ENCODE measurements at places on chromosomes 7 and 10.

- DNase-seq, result no peak
Measured at GRCh38 chr7:124459101-124460055, 306.2 kb downstream of the GPR37 start.

- no peak for DNase-seq
Measured at GRCh38 chr7:84248267-84248666, 53.7 kb upstream of the SEMA3A start.

DNA sequence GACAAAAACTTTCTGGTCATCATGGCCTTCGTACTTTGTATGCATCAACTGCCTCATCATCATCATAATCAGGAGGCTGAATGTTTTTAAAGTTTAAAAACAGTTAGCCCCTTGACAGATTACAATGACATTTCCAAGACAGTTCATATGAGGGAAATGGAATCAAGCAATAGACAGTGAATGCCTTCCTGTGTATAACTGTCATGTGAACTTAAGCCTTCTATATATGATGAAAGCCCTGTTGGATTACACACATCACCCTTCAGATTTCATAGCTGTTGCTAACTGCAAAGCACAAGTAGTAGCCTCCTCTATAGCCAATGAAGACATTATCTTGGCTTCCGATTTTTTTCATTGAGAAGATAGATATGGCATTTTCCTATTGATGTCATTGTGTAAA, 154.0 kb downstream of the PLXDC2 start:
- no peak for DNase-seq

- DNase-seq, result no peak
Measured at GRCh38 chr7:111474723-111475418, 87.4 kb downstream of the IMMP2L start.

- no peak for DNase-seq
Measured at GRCh38 chr10:30345611-30346010, 3.5 kb downstream of the MTPAP start.

DNA sequence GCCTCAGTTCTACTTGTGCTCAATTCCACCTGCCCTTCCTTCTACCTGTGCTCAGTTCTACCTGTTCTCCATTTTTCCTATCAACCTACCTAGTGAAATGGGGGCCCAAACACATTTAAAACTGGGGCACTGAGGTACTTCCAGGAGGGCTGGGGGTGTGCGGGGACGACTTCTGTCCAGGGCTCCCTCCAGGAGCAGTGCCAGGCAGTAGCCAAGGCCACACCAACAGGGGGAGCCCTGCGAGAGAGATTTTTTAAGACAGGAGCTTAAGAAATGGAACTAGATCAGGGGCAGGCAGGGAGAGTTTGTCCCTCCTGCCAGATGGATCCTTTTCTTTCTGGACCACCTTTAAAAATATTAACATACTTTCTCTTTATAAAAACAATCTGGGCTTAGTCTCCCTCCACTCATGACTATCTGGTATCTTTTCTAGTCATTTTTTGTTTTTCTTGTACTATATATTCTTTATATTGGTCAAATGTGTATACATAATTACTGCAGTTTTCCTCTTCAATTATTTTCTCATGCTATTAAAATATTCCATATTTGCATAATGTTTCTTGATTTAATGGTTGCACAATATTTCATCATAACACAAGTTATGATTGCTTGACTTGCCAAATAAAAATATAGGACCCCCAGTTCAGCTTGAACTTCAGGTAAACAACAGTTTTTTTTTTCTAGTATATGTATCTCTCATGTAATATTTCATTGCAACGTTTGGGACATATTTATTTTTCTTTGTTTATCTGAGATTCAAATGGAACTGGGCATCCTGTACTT, 47.3 kb upstream of the INSYN2A start:
- no peak for DNase-seq

DNA sequence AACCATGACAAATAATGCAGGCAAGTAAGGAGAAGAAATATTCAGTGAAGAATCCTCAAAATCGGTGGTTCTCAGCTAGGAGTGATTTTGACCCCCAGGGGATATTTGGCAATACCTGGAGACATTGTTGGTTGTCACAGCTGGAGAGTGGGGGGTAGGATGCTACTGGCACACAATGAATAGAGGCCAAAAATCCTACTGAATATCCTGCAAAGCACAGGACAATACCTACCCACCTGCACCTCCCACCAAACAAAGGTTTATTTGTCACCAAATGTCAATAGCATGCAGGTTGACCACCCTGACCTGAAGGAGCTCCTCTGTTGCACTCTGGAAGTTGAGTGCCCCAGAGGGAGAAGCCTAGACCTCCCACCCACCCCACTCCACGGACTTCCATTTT, 1028.6 kb downstream of the CNTNAP2 start:
- no peak for DNase-seq

DNA sequence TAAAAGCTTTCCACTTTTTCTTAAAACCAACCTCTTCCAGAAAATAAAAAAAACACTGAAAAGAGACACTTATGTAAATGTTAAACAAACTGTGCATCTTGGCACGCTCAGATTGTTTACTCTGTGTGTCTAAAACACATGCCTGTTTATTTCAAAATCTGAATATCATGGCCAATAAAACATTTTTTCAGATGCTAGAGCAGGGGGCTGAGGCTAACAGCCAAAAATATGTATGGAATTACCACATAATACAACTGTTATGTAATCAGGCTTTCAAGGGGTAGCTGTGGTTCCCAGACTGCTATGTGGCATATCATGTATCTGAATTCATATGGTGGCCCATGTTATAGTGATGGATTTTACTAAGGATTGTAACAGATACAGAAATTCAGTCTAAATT, 130.4 kb downstream of the HIBADH start:
- DNase-seq, result no peak

DNA sequence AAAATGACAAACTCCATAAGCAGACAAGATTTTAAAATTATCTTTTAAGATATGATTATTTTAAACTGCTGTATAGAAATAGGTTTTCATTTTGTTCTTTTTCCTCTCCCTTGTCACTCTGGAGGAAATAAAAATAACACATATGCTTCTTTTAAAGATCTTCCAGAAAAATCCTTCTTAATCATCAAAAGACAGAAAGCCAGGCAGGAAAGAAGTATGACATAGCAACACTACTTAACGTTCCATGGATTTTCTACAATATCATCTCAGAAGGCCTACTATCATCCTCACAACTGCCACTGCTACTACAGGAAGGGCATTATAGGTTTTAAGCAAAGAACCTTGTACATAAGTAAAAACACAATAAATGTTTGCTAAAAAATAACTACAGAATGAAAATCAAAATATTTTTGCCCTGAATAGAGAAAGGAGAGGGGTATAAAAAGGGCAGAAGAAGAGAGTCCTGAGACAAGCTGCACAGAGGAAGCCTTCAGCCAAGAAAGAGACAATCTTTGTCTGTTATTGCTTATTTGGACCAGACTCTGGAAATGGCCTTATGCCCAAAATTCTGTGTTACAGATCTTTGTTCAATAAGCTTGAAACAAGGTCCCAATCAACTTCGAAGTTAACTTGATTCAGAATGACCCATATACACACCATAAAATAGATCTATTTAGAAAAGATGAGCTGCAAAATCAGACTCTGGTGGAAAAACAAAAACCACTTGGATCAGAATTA, 67.8 kb downstream of the ABI1 start:
- no peak for DNase-seq

DNA sequence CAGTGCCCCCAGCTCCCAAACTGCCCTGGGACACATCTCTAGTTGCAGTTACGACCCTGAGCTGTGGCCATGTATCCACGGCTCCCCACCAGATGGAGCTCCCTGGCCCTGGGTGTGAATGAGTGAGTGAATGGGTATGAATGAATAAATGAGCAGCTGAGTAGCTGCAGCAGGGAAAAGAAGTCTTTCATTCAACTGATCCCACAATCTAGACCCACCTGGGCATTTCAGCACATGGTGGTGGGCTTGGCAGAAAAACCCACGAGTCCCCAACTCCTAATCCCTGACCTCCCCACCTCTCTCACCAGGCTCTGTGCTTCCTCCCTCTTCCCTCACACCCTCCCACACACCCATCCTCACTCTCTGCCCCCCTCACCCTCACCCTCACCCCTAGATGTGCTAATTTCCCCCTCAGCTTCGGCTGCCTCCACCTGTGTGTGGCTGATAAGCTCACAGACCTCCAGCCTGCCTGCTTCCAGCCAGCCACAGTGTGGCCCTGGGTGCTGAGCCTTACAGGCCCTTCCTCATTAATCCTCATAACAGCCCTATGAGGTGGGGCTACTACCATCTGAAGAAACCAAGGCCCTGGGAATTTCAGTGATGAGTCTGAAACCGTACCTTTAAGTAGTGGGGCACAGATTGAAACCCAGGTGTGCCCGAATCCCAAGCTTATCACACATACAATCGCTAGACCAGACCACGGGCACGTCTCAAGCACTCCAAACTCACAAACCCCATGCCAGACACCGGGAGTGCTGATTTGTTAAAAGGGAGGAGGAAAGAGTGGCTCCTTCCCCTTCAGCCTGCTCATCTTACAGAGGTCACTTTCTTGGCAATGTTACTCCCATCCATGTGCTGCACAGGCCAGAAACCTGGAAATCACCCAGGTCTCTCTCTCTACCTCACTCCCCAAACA, 2.2 kb upstream of the ATP6V1F start:
- no peak for DNase-seq

DNA sequence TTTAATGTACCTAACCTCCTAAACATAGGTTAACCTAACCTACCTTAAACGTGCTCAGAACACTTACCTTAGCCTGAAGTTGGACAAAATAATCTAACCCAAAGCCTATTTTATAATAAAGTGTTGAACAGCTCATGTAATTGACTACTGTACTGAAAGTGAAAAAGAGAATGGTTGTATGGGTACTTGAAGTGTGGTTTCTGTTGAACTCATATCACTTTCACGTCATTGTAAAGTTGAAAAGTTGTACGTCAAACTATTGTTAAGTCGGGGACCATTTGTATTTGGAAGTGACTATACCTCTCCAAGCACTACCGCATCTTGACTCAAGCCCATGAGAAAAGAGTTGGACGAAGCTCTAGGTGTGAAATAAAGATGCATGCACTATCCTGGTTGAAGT, 37.9 kb upstream of the ASAH2 start:
- DNase-seq, result no peak

GRCh38 chr10:15046626-15047025, 2.9 kb downstream of the OLAH start:
- DNase-seq, result no peak

- no peak for DNase-seq
Measured at GRCh38 chr7:84939442-84939841, 247.4 kb downstream of the SEMA3D start.

DNA sequence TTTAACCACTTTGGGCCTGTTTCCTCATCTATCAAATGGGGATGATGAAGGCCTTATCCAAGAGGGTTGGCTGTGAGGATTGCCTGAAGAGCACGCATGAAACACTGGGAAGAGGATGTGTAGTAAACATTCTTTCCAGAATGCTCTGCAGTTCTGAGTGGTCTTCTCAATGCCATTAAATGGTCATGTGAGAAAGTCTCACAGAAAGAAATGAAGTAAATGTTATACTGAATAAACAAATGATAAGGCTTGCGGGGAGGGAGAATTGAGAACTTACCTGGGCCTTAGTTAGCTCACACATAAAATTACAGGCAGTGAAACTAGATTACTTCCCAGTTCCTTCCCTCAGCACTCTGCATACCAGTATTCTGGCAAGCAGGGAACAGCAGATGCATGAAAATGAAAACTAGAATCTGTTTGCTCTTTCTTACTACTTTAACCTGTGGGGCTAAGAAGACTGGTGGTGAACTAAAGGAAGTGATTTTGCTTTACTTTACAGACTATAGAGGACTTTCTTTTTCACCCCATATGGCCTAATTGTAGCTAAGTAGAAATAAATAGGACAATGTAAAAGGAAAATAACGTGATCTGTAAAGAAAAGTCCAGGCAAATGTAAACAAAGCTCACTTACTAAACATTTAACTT, 135.3 kb upstream of the CCDC6 start:
- DNase-seq, result no peak

DNA sequence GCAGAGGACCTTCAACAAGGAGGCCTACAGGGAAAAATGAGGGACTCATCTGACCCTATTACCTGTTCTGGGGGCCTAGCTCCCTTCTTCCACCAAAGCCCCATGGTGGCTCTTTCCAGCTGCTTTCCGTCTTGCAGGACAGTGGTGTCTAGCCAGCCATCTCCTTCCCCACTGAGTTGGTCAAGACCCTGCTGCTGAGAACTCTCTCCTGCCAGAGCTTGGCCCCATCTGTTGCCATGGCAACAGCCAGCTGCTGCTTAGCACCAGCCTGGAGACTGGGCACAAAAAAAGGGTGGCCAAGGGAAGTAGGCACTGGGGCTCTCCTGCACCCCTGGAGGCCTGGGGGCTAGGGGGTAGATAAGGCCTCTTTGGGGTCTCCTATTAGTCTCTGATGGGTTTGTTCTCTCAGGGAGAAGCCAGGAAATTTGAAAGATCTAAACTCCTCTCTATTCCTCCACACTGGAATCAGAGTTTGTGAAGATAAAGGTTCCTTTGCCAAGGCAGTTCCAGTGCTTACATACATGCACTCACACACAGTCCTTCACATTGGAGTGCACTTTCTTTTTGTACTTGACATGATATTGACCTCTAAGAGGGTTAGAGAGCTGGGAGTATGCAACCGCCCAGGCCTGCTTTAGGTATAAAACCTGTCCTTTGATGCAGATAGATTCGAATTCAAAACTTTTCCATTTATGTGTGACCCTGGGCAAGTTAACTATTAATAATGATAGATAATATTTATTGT, 15.8 kb downstream of the TSPAN33 start:
- no peak for DNase-seq

DNA sequence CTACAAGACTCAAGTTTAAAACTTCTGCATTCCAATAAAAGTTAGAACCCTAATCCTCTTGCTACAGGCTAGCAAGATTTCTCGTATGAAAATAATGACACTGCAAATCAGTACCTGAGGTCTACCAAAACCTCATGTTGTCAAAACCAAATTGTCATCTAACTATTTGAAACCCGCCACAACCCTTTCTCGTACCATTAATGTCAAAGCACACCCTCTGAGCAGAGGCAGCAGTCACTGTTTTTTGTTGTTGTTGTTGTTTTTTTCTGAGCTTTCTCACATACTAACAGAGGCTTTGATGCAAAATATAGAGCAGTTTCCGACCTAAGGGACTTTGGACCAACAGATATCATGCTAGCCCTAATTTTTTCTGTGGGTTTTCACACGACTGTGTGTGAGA, 563.9 kb upstream of the C7orf33 start:
- DNase-seq, result no peak

DNA sequence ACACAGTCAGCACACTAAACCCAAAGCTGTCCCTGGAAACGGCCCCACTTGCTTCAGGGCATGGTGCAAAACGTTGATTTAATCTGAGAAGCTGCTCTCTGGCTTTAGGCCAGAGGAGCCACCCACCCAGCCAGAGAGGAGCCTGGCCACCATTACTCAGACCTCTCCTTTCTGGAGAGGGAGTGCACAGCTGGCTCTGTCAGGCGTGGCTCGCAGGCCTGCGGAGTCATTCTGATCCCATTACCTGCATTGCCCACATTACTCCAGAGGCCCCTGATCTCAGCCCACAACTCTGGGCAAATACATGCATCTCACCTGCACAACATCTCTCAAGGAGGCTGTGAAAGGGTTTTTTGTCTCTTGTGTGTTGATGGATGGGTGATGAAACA, 370.0 kb upstream of the IGFBP3 start:
- no peak for DNase-seq
